ENCODE measurements at places on chromosomes 7 and 10. TPM values are rescaled to one million over a fixed set of nuclear protein-coding genes. Genes with fewer than 3 reads are reported as not detected.

DNA sequence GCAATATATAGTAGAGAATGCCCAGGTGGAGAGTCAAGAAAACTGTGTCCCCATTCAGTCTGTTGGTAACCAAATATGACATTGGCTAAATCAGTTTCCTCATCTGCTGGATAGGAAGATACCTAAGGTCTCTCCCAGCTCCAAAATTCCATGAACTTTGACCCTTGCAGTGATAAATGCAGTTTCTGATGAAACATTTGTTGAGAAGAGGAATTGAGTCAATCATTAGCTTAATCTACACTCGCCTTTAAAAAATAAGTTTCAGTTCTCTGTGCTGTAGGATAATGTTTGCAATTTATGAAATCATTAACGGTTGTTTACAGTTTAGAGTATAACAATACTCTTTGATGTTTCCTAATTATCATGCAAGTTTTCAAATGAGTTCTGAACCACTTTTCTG lies 38.0 kb upstream of the SLC25A13 start:
- no peaks in the 10 kb centered on the region for H3K27me3 ChIP-seq
- no peaks in the 10 kb centered on the region for H3K36me3 ChIP-seq
- H3K27ac ChIP-seq, result no peak overlapping the region
- no peaks in the 10 kb centered on the region for H3K4me1 ChIP-seq
- no peak overlapping the region for H3K4me3 ChIP-seq

DNA sequence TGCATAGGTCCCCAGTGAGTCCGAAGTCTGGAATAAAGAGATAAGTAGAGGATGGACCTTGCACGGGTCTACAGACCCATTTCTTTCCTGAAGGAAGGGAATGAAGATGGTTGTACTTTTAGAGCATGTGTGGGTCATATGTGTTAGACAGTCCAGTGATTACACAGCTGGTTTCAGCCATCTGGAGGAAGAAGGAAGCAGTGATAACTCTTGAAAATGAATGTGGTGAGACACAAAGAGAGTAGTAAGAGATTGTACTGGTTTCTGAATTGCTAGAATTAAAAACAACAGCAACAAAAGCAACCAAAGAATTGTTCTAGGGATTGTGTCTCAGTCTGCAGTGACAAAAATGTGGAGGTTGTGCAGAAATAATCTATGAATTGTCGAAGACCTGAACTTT lies 258.9 kb downstream of the SUGCT start:
- no peaks in the 10 kb centered on the region for H3K27me3 ChIP-seq
- no peak overlapping the region for H3K27ac ChIP-seq
- H3K36me3 ChIP-seq, result no peaks in the 10 kb centered on the region
- H3K4me1 ChIP-seq, result no peaks in the 10 kb centered on the region

GRCh38 chr7:93592588-93593266 lies 18.2 kb upstream of the CALCR start:
- H3K4me1 ChIP-seq, result no peaks in the 10 kb centered on the region
- H3K27ac ChIP-seq, result no peak overlapping the region
- peaks cover 4% of the 10 kb centered on the region for H3K36me3 ChIP-seq
- peak overlapping the region; percentile 20 for H3K4me3 ChIP-seq
- DNase-seq, result no peak

Gene DRGX
- total RNA-seq, result not detected

Gene JMJD1C
- total RNA-seq, result 97.7 TPM

DNA sequence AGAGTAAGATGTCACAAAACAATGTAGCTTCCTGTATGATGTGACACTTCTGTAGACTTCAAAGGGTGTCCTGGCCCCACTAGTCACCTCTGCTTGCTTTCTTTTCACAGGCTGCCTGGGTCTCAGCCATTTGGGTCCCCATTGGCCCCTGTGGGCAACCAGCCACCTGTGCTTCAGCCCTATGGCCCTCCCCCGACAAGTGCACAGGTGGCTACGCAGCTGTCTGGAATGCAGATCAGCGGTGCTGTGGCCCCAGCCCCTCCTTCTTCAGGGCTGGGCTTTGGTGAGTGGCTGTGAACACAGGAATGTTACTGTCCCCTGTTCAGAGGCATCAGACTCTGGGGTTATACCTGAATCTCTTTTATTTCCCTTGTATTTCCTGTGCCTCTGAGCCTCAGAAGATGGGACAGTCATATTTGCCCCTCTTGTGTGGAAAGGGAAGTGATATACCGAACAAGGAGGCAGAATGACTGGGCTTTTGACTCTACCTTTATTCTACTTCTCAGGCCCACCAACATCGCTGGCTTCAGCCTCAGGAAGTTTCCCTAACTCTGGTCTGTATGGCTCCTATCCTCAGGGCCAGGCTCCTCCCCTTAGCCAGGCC lies 15.4 kb downstream of the SEC24C start:
- H3K4me3 ChIP-seq, result no peak overlapping the region
- H3K27ac ChIP-seq, result no peak overlapping the region
- peaks cover 5% of the 10 kb centered on the region for H3K4me1 ChIP-seq
- DNase-seq, result no peak

Gene BMPER
- 72.2 TPM for total RNA-seq

GRCh38 chr7:66571568-66571967 lies 57.1 kb upstream of the KCTD7 start:
- H3K4me1 ChIP-seq, result peaks cover 7% of the 10 kb centered on the region
- no peak for DNase-seq
- H3K4me3 ChIP-seq, result no peak overlapping the region
- H3K27ac ChIP-seq, result no peak overlapping the region
- peaks cover 85% of the 10 kb centered on the region for H3K36me3 ChIP-seq
